ENCODE measurements at places on chromosomes 11 and 22.
A peak's percentile ranks its signal among the peaks of the same experiment; 100 is the strongest.

DNA sequence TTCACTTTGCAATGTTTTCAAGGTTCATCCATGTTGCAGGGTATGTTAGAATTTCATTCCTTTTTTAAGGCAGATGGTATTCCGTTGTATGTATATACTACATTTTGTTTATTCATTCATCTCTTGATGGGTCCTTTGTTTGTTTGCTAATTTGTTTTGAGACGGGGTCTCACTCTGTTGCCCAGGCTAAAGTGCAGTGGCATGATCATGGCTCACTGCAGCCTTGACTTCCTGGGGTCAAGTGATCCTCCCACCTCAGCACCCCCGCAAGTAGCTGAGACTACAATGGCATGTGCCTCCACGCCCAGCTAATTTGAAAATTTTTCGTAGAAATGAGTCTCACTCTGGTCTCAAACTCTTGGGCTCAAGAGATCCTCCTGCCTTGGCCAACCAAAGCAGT is 6.2 kb downstream of the UVRAG start:
- DNase-seq = no peak

DNA sequence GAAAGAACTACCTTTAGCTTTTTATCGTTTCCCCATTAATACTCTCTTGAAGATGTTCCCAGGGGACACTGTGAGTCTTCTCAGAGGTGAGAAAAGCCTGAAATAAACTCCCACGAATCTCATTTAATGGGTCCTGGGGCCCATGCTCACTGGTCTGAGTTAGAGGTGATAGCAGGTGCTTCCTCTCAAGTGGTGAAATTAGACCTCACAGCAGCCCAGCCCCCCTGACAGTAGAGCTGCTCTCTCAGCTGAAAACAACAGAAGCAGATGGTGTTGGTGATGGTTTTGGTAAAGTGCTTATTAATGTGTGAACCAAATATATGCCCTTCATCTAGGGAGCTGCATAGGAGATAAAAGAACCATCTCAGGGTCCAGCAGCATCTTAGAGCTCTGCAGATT is 76.8 kb upstream of the VPREB1 start:
- no peak for DNase-seq

DNA sequence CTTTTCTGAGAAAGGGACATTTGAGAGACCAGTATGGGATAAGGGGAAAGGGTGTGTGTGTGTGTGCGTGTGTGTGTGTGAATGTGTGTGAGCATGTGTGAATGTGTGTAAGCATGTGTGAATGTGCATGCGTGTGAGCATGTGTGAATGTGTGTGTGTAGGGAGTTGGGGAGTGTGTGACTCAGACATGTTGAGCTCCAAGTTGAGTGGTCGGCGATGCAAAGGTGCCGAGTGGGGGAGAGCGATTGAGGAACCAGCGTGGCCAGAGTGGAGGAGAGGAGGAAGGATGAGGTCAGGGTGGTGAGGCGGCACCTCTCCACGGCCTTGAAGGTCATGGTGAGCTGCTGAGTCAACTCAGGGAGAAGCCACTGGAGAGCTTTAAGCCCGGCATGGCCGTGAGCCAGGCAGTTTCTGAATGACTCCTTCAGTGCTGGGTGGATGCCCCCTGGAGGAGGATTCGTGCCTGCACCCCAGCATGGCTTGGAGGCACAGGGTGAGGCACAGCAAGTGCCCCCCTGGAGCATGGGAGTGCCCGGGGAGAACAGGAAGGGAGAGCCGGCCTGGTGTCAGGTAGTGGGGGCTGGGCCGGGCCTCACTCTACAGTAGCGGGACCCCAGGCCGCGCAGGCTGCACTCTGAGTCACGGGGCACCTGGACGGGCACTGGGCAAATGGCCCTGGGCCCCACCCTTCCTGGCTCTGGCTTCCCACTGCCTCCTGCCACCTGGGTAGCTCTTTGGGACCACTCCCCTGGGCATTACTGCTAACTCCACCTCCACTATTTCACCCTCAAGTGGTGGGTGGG is 8.2 kb upstream of the CCDC88B start:
- peak; percentile 87 for DNase-seq

DNA sequence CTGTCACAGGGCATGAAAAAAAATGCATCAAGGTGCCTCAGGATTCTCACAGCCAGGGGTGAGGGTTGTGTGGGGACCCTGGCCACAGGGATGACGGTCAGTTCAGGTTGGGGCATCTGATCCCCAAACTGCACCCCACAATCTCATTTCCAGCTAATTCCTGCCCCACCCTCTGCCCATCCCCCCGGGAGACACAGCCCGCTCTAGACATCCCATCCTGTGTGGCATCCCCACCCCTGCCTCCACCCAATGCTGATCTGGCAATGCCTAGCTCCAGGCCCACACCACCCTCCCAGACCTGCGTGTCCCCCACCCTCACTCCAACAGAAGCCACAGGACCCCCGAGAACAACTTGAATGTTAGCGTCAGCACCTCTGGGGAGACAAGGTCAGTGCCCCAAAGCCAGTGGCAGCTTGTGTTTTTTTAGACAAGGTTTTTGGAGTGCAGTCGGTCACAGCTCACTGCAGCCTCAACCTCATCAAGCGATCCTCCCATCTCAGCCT is 25.3 kb downstream of the TSPAN4 start:
- no peak for DNase-seq

GRCh38 chr11:20321177-20321576 is 42.3 kb upstream of the HTATIP2 start:
- no peak for DNase-seq

GRCh38 chr11:108708173-108708572 is 43.3 kb downstream of the DDX10 start:
- DNase-seq = no peak

- DNase-seq = peak; percentile 27
Observed at GRCh38 chr11:5291207-5291838, 10.4 kb downstream of the OR51B4 start.

DNA sequence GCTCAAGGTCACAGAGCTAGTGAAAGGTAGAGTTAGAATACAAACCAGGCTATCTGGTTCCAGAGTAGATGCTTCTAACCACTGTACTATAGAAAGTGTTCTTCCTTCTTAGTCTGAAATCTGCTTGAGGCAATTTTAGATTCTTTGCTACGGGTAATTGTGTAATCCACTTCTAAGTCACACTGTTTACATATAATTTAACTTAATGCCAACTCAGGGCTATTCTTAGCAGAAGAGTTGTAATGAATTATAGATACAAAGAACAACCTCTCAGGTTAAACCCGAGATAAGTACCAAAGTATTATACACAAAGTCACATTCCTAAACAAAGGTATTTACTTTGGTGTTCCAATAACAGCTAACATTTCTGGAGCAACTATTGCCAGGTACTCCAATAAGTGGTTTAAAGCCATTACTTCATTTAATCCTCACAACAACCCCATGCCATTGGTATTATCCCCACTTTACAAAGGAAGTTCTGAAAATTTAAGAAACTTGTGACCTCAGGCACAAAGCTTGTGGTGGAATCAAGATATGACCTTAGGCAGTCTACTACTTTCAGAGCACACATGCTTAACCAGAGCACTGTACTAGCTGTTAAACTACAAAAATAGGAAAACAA is 31.1 kb upstream of the DDI1 start:
- no peak for DNase-seq

- DNase-seq = no peak
Observed at GRCh38 chr11:131652231-131652630, 281.8 kb downstream of the NTM start.

DNA sequence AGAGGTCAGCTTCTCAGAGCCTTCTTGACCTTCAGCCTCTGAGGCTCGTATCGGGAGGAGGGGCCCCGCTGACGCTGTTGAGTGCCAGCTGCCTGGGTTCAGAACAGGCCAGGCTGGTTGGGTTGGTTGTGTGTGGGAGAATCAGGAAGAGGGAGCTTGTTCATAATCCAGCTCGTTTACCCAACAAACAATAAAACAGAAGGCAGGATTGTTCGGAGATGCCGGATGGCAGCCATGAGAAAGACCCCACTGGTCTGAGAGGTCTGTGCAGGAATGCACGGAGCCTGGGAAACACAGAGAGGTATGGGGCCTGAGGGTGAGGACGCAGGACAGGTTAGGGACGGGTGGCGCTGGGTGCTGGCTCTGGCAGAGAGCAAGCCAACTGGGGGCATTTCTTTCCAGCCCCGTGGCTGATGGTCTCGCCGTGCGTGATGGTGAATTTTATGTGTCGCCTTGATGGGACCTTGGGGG is 31.6 kb upstream of the SHANK2 start:
- no peak for DNase-seq

- peak; percentile 62 for DNase-seq
Observed at GRCh38 chr11:116641561-116642045, 131.2 kb downstream of the BUD13 start.

- DNase-seq = peak; percentile 34
Observed at GRCh38 chr11:95563173-95563572, 226.4 kb downstream of the FAM76B start.

- no peak for DNase-seq
Observed at GRCh38 chr11:111336062-111336461, 37.7 kb downstream of the POU2AF3 start.

- no peak for DNase-seq
Observed at GRCh38 chr11:13923716-13924650, 38.5 kb upstream of the SPON1 start.

- DNase-seq = peak; percentile 77
Observed at GRCh38 chr11:130601141-130601540, 152.7 kb downstream of the ADAMTS15 start.

- DNase-seq = peak; percentile 73
Observed at GRCh38 chr11:128905345-128906184, 14.4 kb downstream of the KCNJ5 start.

DNA sequence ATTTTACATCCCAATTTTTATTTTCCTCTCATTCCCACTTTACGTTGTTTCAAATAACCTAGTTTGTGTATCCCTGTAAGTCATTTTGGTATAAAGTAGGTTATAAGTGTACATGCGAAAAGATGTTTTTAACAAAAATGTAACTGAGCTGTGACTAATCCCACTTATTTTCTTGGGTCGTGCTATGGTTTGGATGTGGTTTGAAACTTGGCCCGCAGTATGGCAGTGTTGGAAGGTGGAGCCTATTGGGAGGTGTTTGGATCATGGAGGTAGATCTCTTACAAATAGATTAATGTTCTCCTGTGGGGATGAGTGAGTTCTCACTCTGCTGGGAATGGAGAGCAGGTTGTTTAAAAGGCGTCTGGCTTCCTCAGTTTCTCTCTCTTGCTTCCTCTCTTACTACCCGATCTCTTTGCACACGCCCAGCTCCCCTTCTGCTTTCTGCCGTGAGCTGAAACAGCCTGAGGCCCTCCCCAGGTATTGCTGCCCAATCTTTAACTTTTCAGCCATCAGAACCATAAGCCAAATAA is 7.2 kb downstream of the RPL27A start:
- no peak for DNase-seq

GRCh38 chr11:32028201-32028600 is 62.7 kb upstream of the RCN1 start:
- no peak for DNase-seq

DNA sequence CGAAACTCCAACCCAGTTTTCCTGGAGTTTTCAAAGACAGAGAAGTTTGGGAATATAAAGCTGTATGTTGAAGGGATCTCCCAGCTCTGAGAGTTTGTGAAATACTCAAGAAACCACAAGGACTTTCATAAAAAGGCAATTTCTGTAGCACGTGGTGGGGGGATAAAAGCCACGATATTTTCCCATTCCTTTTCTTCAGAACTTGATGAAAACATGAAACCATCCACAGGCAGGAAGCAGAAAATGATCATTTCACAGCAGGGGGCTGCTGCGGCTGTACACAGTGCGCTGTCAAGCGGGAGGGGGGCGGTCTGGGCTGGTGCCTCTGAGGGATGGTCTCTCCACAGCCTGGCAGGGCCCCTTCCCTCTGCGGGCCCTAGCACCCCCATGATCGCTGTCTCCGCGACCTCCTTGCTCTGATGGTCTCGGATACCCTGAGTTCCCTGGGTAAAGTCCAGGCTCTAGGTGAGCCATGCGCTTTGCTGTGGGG is 423.2 kb downstream of the MN1 start:
- no peak for DNase-seq

DNA sequence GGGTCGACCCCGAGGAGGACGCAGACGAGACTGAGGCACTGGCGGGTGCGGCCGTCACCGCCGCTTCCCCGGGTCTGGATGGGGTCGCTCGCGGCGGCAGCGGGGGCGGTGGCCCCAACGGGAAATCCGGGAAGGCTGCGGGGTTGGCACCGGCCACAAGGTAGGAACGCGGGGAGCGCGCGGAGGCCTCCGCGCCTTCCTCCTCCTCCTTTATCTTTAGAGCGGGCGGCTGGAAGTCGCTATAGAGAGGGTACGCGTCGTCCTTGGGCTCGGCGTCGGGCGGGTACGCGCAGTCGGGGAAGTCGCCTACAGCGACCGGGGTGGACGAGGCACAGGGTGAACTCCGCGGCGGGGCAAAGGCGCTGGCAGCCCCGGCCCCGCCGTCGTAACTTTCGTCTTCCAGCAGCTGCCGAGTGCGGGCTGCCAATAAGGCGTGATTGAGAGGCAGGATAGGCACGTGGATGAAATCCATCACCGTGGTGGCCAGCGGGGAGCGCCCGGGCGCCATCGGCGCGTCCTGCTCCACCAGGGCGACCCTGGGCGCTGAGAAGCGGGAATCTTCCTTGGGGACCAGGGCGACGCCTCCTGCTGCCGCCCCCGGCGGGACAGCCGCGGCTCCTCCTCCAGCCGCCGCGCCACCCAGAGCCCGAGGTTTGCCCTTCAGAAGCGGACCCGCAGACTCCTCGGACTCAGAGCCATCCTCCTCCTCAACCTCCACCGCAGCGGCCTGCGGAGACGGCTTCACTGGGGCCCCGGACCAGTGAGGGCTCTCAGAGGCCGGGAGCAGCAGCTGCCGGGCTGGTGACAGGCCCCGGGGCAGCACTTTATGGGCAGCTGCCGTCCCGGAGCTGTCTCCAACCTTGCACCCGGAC is 1.7 kb downstream of the PGR start:
- DNase-seq = peak; percentile 18

DNA sequence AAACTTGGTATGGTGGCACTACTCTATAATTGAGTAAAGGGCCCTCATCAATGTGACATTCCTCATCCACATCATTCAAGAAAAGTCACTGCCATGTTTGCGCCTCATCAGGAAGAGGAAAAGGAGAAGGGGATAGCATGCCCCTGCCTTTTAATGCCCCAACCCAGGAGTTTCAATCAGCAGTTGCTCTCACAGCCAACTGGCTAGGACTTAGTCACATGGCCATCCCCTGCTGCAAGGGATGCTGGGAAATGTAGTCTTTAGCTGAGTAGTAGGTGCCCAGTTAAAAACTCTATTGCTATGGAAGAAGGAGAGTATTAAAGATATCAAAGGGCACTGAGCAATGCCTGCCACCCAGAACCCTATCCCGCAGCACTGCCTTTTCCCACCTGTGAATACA is 10.9 kb upstream of the CCND1 start:
- no peak for DNase-seq

GRCh38 chr22:39493759-39494158 is 8.3 kb upstream of the MIEF1 start:
- DNase-seq = peak; percentile 85
